ENCODE measurements at places on chromosomes 3 and 15. TPM values are rescaled to one million over a fixed set of nuclear protein-coding genes. Genes with fewer than 3 reads are reported as not detected.

The GOLGA6B gene
- not detected for total RNA-seq

DNA sequence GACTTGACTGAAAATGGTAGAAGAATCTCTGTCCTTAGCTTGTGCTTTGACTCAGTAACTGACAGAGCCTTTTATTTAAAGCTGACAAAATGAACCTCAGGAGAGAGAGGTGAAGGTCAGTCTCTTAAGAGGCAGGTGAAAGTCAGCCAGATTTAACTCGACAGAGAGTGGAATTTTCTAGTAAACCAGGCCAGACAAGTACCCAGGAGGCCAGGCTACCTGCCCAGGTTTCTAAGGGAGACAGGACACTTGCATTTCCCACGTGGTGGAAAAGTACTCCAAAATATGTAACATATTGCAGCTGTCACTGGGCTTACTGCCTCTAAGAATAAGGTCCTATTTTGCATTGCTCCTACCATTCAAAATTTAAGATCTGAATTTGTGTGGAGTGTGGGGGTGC, 167.9 kb downstream of the FMN1 start:
- no peak for DNase-seq

GRCh38 chr3:105584003-105584790, 217.5 kb downstream of the ALCAM start:
- DNase-seq, result no peak

GRCh38 chr3:53709256-53709655, 137.0 kb downstream of the CHDH start:
- DNase-seq, result no peak

DNA sequence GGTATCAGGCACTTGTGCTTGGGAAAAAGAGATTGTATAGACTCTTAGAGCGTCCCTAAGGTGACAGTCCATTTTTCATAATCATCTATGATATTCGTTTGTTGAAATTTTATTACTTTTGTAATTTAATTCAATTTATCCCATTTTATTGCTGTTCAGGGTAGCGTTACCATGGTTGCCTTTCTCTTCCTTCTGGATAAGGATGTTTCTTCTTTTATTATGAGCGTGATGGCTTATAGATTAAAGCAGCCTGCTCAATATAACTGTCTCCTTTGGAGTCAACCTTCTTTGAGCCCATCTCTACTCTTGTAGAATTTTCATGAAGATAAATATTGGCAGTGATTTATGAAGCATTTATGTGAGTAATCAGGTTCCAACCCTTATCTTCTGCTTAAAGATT, 182.0 kb downstream of the LRTM1 start:
- DNase-seq, result no peak

DNA sequence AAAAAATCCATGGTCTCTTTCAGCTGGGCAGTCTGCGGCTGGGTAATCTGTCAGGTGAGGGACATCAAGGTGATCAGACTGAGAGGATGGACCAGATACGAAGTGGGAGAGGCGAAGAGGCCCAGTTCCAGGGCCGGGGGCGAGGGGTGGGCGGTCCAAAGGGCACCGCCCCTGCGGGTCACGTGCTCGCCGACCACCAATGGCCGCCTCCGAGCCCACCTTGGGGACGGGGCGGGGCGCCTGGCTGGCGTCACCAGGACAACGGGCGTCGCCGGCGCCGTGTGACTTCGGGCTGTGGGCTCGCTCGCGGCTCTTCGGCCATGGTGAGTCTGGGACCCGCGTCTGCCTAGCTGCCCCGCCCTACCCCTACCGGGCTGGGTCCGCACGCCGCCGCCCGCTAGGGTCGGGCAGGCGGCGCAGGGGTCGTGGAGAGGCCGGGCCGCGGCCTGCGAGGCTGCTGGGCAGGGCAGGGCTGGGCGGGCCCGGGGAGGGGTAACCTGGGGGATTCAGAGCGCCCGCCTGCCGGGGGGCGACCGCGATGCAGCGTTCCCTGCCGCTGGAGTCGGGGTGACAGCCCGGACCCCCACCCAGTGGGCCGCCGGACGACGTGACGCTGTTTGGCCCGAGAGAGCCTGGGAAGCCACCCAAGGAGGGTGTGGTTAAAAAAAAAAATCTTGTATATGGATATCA, at the start of gene FBXL2:
Gene FBXL2, plus strand, starts transcription at position 250 of the 690 bp plus-strand sequence. Its CDS starts 71 bp downstream, at position 321.
- DNase-seq, result peak; percentile 48

The DPPA2 gene
- not detected for total RNA-seq

- no peak for DNase-seq
Observed at GRCh38 chr3:126880901-126881300, 102.0 kb upstream of the PLXNA1 start.

The KLF13 gene
- 163 TPM for total RNA-seq

The SLC12A8 gene
- 1.1 TPM for total RNA-seq

- peak; percentile 9 for DNase-seq
Observed at GRCh38 chr3:72535772-72536171, 312.5 kb downstream of the SHQ1 start.

- no peak for DNase-seq
Observed at GRCh38 chr3:42514876-42515275, 12.4 kb downstream of the VIPR1 start.

- DNase-seq, result no peak
Observed at GRCh38 chr15:61653110-61653509, 407.1 kb downstream of the VPS13C start.

- no peak for DNase-seq
Observed at GRCh38 chr3:377158-377561, 180.6 kb downstream of the CHL1 start.

DNA sequence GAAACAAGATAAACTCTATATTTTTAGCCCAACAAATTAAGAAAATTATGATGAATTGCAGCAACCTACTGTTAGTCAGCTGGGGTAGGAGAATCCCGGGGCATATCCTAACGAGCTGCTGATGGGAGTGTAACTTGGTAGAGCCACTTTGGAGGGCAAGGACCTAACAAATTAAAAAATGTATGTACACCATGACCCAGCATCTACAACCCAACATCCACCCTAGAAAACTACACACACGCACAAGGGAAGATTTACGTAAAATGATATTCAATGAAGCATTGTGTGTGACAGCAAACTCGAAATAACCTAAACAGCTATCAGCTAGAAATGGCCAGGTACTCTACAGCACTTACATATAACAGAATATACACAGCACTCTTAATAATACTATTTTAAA, 1.9 kb downstream of the BCL2A1 start:
- DNase-seq, result no peak

The ZKSCAN7 gene
- total RNA-seq, result 4.0 TPM

- peak; percentile 58 for DNase-seq
Observed at GRCh38 chr15:68383161-68384074, 48.5 kb downstream of the ITGA11 start.

The ZDHHC3 gene
- total RNA-seq, result 28.6 TPM

The DNAJA4 gene
- total RNA-seq, result 38.8 TPM

GRCh38 chr3:114364806-114365654, 71.2 kb downstream of the TIGIT start:
- no peak for DNase-seq

DNA sequence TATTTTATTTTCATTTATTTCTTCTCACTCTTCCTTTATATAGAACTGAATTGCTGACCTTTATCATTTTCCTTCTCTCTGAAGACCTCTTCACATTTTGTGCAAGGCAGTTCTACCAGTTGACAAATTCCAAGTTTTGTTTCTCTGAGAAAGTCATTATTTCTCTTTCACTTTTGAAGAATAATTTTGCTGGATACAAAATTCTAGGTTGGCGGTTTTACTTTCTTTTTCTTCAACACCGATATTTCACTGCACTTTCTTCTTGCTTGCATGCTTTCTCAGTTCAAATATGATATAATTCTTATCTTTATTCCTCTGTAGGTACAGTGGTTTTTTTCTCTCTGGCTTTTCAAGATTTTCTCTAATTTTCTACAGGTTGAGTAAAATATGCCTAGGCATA, 15.9 kb downstream of the RFX7 start:
- no peak for DNase-seq

DNA sequence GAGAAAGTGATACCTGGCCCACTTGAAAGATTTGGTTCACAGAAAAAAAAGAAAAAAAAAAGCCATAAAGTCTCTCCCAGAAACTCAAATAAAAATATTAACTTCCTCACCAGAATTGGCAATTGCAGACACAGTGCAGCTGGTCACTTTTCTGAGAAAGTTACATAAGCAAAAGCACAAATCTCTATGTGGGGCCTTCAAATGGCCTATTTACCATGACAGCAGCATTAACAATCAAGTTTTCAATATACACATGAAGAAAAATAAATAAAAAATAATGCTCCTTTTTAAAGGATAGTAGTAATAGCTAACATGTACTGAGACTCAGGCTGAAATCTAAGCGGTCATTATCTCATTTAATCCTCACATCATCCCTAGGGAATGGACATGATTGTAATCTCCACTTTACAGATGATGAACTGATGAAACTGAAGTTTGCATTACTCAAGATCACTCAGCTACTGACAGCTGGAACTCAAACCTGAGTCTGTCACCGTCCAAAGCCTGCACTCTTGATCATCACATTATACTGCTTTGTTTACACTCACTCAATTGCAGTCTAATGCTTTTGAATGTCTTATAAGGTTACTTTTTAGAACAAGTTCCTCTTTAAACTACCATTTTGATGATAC, 3.3 kb downstream of the NPTN start:
- DNase-seq, result no peak

The IL17RB gene
- total RNA-seq, result not detected

The ZNF710 gene
- 17.2 TPM for total RNA-seq

DNA sequence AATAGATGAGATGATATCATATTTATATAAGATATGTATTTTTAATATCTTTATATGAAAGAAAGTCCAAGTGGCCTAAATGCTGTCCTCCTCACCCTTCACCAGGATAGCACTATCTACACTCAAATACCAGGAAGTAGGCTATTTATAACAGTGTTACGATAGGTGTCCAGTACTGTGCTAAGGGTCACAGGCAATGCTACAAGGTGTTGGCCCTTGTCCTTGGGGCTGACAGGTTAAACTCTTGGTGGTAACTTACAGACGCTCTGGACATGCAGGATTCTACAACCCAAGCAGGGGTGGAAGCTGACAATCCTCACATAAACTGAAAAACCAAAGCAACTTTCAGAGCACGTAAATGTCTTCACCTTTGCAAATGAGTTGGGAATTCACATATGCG, 22.3 kb downstream of the NCEH1 start:
- DNase-seq, result no peak

The TM4SF4 gene
- total RNA-seq, result not detected

- DNase-seq, result no peak
Observed at GRCh38 chr3:131505421-131505820, 2.6 kb upstream of the MRPL3 start.

DNA sequence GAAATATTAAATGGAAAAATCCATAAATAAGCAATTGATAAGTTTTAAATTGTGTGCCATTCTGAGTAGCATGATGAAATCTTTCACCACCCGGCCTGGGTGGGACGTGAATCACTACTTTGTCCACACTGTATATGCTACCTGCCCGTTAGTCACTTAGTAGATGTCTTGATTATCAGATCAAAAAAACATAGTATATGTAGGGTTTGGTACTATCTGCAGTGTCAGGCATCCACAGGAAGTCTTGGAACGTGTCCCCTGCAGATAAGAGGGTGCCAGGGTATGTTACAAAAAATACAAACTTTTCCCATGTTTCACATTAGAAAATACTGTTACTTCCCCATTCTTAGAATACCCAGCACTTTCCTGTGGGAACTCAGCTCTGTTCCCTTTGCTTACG, 35.2 kb downstream of the FAM81A start:
- no peak for DNase-seq

GRCh38 chr15:91887321-91887720, 33.8 kb downstream of the SLCO3A1 start:
- no peak for DNase-seq

GRCh38 chr3:115537669-115538068, 85.6 kb upstream of the GAP43 start:
- no peak for DNase-seq

DNA sequence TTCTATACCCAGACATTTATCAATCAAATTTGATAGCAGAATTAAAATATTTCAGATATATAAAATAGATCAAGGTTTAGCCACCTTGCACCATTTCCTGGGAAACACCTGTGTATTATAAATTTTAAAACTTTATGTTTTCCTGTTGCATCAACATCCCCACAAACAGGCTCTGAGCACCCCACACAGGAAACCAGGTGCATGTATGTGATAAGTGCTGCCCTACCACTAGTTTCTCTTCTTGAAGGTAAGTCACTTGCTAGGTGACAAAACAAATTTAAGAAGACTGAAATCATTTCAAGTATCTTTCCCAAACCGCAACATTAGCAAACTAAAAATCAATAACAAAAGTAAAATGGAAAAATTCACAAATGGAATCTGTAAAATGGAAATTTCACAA, 496.1 kb upstream of the CCDC54 start:
- no peak for DNase-seq

Measured in activated CD8-positive, alpha-beta T cell treated with anti-CD3 and anti-CD28 coated beads for 36 hours (primary cell).